ENCODE measurements at places on chromosomes 3 and 15. TPM values are rescaled to one million over a fixed set of nuclear protein-coding genes. Genes with fewer than 3 reads are reported as not detected.

DNA sequence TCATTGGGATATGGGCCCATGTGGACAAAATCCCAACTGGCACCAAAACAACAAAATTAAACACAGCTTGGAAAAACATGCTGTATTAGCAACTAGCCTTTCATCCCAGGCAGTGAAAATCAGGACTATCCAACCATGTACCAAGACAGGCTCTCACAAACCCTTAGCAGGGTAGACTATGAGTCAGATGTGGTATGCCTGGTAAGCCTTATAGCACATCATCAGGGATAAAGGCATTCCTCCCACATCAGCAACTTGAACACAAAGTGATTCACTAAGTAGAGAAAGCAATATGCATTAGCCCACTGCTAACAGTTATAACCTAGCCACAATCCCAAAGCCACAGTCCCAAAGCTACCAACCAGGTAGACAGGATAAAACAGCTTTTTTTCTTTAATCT is 8.0 kb downstream of the CEP152 start:
- H3K4me3 ChIP-seq: no peak overlapping the region
- H3K27ac ChIP-seq: no peak overlapping the region
- peaks cover 32% of the 10 kb centered on the region for H3K4me1 ChIP-seq
- peaks cover 8% of the 10 kb centered on the region for H3K36me3 ChIP-seq

The CDCP1 gene
- 1.2 TPM for total RNA-seq

- H3K36me3 ChIP-seq: no peaks in the 10 kb centered on the region
- no peaks in the 10 kb centered on the region for H3K27me3 ChIP-seq
- DNase-seq: peak; percentile 6
- H3K4me1 ChIP-seq: no peaks in the 10 kb centered on the region
- H3K27ac ChIP-seq: no peak overlapping the region
- H3K4me3 ChIP-seq: no peak overlapping the region
These were observed 144.7 kb upstream of the IQSEC1 start for GRCh38 chr3:13217736-13218540.

DNA sequence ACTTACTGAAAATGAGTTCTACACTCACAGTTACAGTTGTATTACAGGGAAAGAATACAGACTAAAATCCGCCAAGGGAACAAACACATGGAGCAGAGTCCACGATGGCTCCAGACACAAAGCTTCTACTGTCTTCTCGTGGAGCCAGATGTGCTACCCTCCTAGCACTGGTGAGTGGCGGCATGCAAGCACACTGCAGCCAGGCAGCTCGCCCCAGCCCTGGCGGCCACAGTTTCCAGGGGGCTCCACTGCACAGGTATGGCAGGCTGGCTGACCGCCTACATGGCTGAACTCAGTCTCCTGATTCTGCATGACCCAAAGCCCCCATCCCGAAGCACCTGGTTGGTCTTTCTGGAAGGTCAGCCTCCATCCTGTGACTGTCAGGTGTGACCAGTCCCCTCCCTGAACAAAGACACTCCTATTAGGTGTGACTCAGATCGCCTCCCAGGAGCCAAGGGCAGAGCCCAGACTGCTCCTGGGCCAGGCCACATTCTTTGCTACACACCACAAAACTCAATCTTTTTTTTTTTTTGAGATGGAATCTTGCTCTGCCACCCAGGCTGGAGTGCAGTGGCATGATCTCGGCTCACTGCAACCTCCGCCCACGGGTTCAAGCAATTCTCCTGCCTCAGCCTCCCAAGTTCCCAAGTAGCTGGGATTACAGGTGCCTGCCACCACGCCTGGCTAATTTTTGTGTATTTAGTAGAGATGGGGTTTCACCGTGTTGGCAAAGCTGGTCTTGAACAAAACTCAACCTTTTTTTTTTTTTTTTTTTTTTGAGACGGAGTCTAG is 51.5 kb downstream of the CFAP92 start:
- no peak for DNase-seq
- no peaks in the 10 kb centered on the region for H3K27me3 ChIP-seq
- no peaks in the 10 kb centered on the region for H3K4me1 ChIP-seq
- H3K4me3 ChIP-seq: no peak overlapping the region
- no peak overlapping the region for H3K27ac ChIP-seq
- no peaks in the 10 kb centered on the region for H3K36me3 ChIP-seq

GRCh38 chr15:80572337-80572736 is 122.8 kb upstream of the ABHD17C start:
- H3K27ac ChIP-seq: no peak overlapping the region
- no peaks in the 10 kb centered on the region for H3K36me3 ChIP-seq
- H3K4me3 ChIP-seq: no peak overlapping the region
- H3K4me1 ChIP-seq: no peaks in the 10 kb centered on the region
- H3K27me3 ChIP-seq: no peaks in the 10 kb centered on the region

DNA sequence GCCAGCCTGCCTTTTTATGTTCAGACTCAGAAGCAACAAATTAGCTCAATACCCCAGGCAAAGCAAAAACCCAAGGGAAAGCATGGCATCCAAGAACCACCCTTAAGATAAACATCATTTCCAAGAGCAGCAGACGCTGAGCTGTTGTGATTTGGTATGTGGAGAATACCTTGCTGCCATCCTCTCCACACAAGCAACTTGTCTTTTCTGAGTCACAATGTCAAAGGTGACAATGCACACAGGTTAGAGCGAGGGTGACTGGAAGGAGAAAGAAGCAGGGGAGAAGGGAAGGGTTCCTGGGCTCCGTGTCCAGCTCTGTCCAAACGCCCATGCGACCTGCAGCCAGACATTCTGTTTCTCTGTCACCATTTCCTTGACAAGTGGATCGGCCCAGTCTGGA is 6.0 kb downstream of the PCSK6 start:
- no peak overlapping the region for H3K4me3 ChIP-seq
- H3K4me1 ChIP-seq: no peaks in the 10 kb centered on the region
- DNase-seq: no peak
- H3K36me3 ChIP-seq: no peaks in the 10 kb centered on the region
- peaks cover 39% of the 10 kb centered on the region for H3K27me3 ChIP-seq
- no peak overlapping the region for H3K27ac ChIP-seq

The LRTM1 gene
- total RNA-seq: not detected

DNA sequence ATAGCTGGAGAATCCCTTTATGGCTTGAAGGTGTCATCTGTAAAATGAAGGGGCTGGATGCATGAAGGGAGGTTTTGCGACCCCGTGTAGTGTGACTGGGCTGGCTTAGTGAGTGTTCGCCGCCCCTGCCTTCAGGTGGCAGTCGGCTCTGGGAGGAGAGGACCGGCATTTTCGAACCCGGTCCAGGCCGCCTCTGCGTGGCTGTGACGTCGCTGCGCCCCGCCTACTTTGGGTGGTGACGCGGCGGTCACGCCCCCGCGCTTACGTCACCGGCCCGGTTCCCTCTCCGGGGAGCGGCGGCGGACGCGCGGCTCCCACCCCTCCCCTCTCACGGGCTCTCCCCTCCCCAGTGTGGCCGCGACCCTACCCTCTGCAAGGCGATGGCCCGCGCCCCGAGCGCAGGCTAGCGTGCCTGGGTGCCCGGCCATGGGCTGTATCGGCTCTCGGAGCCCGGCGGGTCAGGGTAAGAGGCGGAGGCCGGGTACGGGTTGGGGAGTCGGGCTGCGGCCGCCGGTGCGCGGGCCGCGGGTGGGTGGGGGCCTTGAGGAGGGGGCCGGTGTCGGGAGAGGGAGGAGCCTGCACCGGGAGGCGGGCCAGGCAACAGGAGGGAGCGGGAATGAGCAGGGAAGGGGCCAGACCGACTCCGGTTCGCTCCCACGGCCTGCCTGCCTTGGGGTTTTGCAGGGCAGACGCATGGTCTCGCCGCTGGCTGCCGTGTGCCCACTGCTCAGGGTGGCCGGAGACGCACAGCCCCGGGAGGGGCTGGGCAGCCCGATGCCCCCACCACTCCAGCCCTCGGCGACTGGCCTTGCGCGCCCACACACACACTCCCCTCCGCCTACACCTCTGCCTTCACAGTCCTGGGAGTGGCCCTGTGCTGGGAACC is 1.5 kb upstream of the FAM131A start:
- H3K27ac ChIP-seq: peak overlapping the region; percentile 91
- peaks cover 68% of the 10 kb centered on the region for H3K4me1 ChIP-seq
- peak overlapping the region; percentile 92 for H3K4me3 ChIP-seq
- H3K36me3 ChIP-seq: peaks cover 17% of the 10 kb centered on the region
- peak; percentile 94 for DNase-seq
- no peaks in the 10 kb centered on the region for H3K27me3 ChIP-seq

- peak overlapping the region; percentile 32 for H3K4me3 ChIP-seq
- DNase-seq: no peak
- peaks cover 21% of the 10 kb centered on the region for H3K4me1 ChIP-seq
- no peak overlapping the region for H3K27ac ChIP-seq
- H3K27me3 ChIP-seq: peaks cover 79% of the 10 kb centered on the region
These were observed 1.3 kb upstream of the THBS1 start for GRCh38 chr15:39579487-39580116.

DNA sequence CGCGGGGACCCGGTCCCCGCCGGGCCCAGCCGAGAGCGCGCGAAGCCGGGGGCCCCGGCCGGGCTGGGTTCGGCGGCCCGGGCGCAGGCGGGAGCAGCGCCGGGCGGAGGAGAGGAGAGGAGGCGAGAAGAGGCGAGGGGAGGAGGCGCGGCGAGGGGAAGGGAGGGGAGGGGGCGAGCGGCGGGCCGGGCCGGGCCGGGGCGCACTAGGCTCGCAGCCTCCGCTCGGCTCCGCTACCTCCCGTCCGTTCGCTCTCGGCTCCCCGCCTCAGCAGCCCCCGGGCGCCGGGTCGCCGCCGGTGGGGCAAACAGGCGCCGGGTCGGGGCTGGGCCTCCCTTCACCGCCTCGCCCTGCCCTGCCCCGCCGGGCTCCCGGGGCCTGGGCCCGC is 351 bp downstream of the INSYN1 start:
- H3K27me3 ChIP-seq: peaks cover 42% of the 10 kb centered on the region

GRCh38 chr3:4985330-4986174 is 6.3 kb downstream of the BHLHE40 start:
- peaks cover 37% of the 10 kb centered on the region for H3K36me3 ChIP-seq
- H3K27me3 ChIP-seq: no peaks in the 10 kb centered on the region
- peaks cover 65% of the 10 kb centered on the region for H3K4me1 ChIP-seq
- DNase-seq: no peak
- peak overlapping the region; percentile 82 for H3K27ac ChIP-seq
- peak overlapping the region; percentile 95 for H3K4me3 ChIP-seq

DNA sequence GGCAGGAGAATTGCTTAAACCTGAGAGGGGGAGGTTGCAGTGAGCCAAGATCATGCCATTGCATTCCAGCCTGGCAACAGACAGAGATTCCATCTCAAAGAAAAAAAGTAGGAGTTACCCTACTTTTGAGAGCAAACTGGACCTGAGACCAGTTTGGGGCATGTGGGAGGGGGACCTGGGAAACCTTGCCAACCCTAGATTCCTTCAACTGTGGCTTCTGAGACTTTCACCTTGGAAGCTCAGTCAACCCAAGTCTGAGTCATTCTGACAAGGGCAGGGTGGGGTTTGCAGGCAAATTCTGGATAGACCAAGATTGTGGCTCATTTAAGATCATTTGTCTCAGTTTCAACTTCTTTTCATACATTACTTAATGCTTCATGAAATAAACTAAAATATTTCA is 23.8 kb upstream of the SIAH2 start:
- DNase-seq: peak; percentile 58
- H3K36me3 ChIP-seq: peaks cover 2% of the 10 kb centered on the region
- peak overlapping the region; percentile 74 for H3K27ac ChIP-seq
- no peak overlapping the region for H3K4me3 ChIP-seq
- peaks cover 65% of the 10 kb centered on the region for H3K4me1 ChIP-seq

The CFAP91 gene
- total RNA-seq: 0.41 TPM

The PDE8A gene
- 31.6 TPM for total RNA-seq

DNA sequence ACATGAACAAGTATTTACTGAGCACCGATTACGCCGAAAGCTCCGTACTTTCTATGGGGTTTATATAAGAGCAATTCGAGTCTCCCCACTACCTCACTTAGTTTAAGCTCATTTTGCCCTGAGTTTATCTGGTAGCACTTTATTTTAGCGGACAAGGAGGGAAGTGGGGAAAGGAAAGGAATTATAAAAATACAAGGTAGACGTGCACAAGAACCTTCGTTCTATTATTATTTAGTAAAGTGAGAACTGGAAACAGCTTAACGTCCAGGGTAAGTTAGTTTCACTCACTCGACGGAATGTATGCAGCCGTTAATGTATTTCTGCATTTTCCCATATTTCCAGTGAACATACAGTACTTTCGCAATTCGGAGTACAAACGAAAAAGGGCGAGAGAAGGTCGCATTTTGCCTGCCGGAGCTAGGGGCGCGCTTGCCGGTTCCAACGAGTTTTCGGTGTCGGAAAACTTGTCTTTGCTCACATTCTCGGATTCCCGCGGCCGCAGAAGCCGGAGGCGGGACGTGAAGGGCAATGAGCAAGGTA is 1.2 kb upstream of the STT3B start:
- no peak for DNase-seq
- H3K27ac ChIP-seq: peak overlapping the region; percentile 95

- H3K4me3 ChIP-seq: no peak overlapping the region
- no peak overlapping the region for H3K27ac ChIP-seq
- DNase-seq: no peak
- no peaks in the 10 kb centered on the region for H3K4me1 ChIP-seq
These were observed 560.1 kb downstream of the GRM7 start for GRCh38 chr3:7421065-7421464.

GRCh38 chr3:160196511-160197104 is 28.6 kb upstream of the C3orf80 start:
- H3K27ac ChIP-seq: no peak overlapping the region
- no peaks in the 10 kb centered on the region for H3K4me1 ChIP-seq
- H3K4me3 ChIP-seq: no peak overlapping the region
- no peaks in the 10 kb centered on the region for H3K27me3 ChIP-seq
- H3K36me3 ChIP-seq: no peaks in the 10 kb centered on the region

The FGF7 gene
- total RNA-seq: not detected

- no peak overlapping the region for H3K4me3 ChIP-seq
- peaks cover 18% of the 10 kb centered on the region for H3K4me1 ChIP-seq
- peaks cover 13% of the 10 kb centered on the region for H3K27me3 ChIP-seq
- no peak overlapping the region for H3K27ac ChIP-seq
These were observed 36.3 kb downstream of the TMEM212 start for GRCh38 chr3:171879472-171879871.

The B3GNT5 gene
- 17.3 TPM for total RNA-seq

- no peak for DNase-seq
- no peaks in the 10 kb centered on the region for H3K36me3 ChIP-seq
- H3K27ac ChIP-seq: no peak overlapping the region
- no peak overlapping the region for H3K4me3 ChIP-seq
- no peaks in the 10 kb centered on the region for H3K4me1 ChIP-seq
These were observed 419.3 kb downstream of the TUSC7 start for GRCh38 chr3:117128872-117129271.

The ADAMTS9 gene
- total RNA-seq: not detected

- DNase-seq: no peak
- H3K4me3 ChIP-seq: peak overlapping the region; percentile 97
- H3K36me3 ChIP-seq: peaks cover 19% of the 10 kb centered on the region
- H3K4me1 ChIP-seq: peaks cover 41% of the 10 kb centered on the region
These were observed 795 bp upstream of the MYNN start for GRCh38 chr3:169772305-169772896.
